Vagina (tissue), 2 donors: ENCODE measurements at places on chromosomes 2 and 18. TPM values are rescaled to one million over a fixed set of nuclear protein-coding genes. Genes with fewer than 3 reads are reported as not detected.

DUSP19 gene
- total RNA-seq: 1.7 TPM

COL4A4 gene
- 2.5 TPM for total RNA-seq

OTOS gene
- not detected for total RNA-seq

IL36RN gene
- 0.25 TPM for total RNA-seq

DNA sequence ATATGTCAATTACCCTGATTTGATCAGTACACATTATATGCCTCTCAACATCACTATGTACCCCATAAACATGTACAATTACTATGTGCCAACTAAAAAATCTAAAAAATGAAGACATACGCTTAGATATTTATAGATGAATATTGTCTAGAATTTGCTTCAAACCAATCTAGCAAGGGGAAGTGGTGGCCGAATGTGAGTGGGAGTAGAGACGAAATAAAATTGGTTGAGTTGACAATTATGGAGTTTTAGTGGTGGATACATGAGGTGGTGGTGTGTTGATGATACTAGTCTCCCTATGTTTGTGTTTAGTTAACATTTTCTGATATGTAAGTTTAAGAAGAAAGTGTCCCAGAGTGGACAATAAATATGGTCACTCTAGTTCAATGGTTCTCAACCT, 49.0 kb downstream of the SDC1 start:
- H3K36me3 ChIP-seq: no peaks in the 10 kb centered on the region
- no peak overlapping the region for H3K27ac ChIP-seq
- H3K4me1 ChIP-seq: peaks cover 19% of the 10 kb centered on the region
- H3K4me3 ChIP-seq: no peak overlapping the region
- no peaks in the 10 kb centered on the region for H3K27me3 ChIP-seq

GRCh38 chr2:171410101-171410500, 23.7 kb downstream of the METTL8 start:
- H3K27me3 ChIP-seq: no peaks in the 10 kb centered on the region
- no peak overlapping the region for H3K4me3 ChIP-seq
- H3K36me3 ChIP-seq: no peaks in the 10 kb centered on the region

GRCh38 chr2:104834431-104835153, 19.3 kb upstream of the POU3F3 start:
- H3K4me3 ChIP-seq: no peak overlapping the region
- no peaks in the 10 kb centered on the region for H3K4me1 ChIP-seq
- no peaks in the 10 kb centered on the region for H3K27me3 ChIP-seq
- DNase-seq: no peak
- H3K27ac ChIP-seq: no peak overlapping the region

- no peaks in the 10 kb centered on the region for H3K27me3 ChIP-seq
- H3K4me3 ChIP-seq: no peak overlapping the region
- no peaks in the 10 kb centered on the region for H3K4me1 ChIP-seq
- no peak for DNase-seq
- H3K36me3 ChIP-seq: no peaks in the 10 kb centered on the region
- H3K27ac ChIP-seq: no peak overlapping the region
Measured at GRCh38 chr18:49581371-49581770, 19.5 kb downstream of the LIPG start.

DNA sequence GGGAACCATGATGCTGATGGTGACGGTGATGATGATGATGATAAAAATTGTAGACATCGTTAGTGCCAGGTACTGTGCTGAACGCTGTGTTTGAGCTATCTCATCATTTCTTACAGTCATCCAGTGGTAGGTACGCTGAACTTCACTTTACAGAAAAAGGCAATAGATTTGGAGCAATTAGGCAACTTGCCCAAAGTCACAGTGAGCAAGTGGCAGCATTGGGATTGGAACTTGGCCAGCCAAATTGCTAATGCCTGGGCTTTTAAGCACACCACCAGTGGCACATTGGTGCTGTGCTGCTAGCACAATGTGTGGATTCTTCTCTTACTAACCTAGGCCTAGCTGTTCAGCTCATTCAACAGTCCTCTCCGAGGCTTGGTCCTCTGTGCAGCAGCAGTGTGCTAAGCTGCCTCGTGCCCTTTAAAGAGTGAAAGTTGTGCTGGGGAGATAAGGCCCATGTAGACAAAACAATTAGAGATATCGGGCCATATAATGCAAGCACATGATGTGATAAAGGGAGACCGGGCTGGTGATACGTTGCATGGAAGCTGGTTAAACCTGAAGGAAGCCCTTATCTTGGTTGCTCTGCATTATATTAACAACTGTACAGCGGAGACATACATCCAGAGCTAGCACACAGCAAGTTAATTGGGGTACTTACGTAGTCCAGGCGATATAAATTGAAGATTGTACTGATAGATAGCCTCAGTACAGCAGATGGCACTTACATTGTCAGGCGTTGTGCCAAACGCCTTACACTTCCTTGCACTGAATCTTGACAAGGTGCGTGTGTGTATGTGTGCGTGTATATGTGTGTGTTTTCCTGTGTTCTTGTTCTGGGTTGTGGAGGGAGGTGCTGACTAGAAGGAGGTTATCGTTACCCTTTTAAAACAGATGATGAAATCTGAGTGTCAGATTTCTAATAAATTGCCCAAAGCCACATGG, 28.4 kb downstream of the HK2 start:
- no peak overlapping the region for H3K4me3 ChIP-seq
- no peaks in the 10 kb centered on the region for H3K27me3 ChIP-seq
- H3K4me1 ChIP-seq: no peaks in the 10 kb centered on the region
- DNase-seq: no peak
- H3K36me3 ChIP-seq: no peaks in the 10 kb centered on the region

DNA sequence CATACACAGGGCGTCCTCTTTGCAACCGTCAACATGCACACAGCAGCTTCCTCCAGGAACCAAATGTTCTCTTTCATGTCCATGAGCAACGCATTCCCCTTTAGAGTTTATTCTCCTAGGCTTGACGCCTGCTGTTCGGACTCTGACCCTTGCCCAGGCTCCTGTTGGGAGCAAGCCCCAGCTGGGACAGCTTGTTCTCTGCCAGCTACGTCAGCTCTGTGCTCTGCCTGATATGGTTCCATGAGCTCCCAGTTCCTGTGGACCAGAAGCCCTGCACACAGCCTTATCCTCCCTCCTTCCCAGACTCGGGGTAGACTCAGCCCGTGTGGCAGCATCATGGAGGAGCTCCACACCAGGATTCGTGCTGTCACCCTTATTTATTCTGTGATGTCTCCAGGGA, 253.1 kb upstream of the PXDN start:
- no peaks in the 10 kb centered on the region for H3K36me3 ChIP-seq
- H3K4me3 ChIP-seq: no peak overlapping the region
- no peak overlapping the region for H3K27ac ChIP-seq
- no peaks in the 10 kb centered on the region for H3K4me1 ChIP-seq

DNA sequence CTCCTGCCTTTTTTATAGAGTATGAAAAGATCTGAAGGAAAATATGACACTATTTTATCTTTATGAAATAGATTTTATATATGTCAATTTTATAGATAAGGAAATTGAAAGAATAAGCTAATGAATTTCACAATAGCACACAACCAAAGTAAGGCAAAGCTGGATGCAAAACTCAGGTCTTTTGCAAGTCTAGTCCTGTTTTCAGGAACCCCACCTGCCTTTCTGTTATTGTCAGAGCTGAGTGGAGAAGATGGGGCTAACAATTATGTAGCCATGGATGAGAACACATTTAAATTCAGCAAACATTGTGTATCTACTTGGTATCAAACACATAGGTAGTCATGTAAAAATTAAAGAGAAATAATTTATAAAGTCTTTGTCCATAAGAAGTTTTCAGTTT, 161.5 kb upstream of the ZEB2 start:
- H3K27me3 ChIP-seq: no peaks in the 10 kb centered on the region
- no peak overlapping the region for H3K4me3 ChIP-seq
- no peak for DNase-seq
